ENCODE measurements at places on chromosomes 13 and 19. TPM values are rescaled to one million over a fixed set of nuclear protein-coding genes. Genes with fewer than 3 reads are reported as not detected.

- no peak for DNase-seq
Measured at GRCh38 chr13:65768545-65768944, 1461.6 kb downstream of the PCDH9 start.

DNA sequence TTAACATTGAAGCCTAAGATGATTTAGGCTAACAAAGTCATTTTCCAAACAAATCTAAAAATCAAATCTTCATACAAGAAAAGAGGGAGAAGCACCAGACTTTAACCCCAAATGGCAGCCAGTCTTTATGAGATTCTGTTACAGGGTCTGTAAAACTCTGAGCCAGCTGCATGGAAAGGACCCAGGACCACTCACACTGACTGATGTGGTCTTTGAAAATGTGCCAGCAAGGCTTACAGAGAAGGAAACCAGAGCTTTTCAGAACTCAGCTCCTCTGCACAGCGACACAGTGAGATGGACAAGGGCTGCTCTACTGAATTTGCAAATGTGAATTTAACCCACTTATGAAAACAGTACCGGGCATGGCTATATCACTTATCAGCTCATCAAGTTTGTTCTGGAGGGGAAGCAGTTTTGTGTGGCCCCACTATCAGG is 98.8 kb upstream of the SERP2 start:
- DNase-seq, result peak; percentile 93

GRCh38 chr19:30214651-30215051 is 157.5 kb upstream of the ZNF536 start:
- DNase-seq, result no peak

The CGB5 gene
- total RNA-seq, result not detected

The POU2F2 gene
- 2.1 TPM for total RNA-seq

The PSPN gene
- 1.5 TPM for total RNA-seq

The MEF2B gene
- total RNA-seq, result not detected

DNA sequence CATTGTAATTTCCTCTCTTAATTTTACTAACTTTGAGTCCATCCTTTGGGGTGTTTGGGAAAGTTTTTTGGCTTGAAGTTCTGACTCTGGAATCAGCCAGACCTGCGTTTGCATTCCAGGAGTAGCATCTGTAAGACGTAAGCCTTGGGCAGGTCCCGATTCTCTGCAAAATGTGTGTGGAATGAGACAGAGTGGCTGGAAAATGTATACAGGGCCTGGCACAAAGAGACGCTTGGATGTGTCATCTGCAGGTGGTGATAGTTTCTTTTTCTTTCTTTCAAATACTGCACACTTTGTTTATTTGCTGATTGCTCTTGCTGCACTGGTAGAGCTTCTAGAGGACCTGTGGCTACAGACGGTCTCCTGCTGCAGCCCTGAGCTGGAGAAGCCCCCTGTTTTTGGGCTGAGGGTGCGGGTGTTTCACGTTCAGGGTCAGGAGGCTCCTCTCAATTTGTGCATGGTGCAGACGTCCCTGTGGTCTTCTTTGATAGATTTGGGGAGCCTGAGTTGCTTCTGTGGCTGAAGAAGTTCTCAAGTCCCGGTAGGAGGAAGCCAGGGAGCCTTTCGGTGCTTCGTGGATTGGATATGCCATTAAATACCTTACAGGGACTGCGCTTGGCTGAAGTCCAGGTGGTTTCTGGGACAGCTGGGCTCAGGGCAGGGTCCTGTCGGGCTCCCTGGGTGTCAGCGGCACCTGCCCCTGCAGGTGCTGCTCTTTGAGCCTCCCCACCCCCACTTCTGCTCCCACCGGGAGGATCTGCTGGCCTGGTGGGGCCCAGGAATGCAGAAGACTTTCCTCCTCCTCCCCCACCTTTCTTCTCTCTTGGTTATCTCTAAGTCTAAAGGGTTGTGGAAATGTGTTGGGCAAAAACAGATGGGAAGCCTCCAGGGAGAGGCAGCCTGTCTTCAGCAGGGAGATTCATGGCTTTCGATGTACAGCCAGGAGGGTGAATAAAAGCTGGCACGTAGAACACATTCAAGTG is 44.0 kb upstream of the GAS6 start:
- peak; percentile 25 for DNase-seq

- DNase-seq, result peak; percentile 33
Measured at GRCh38 chr19:14476673-14477401, 1.7 kb upstream of the PTGER1 start.

The PSG1 gene
- not detected for total RNA-seq
